Dermis lymphatic vessel endothelial cell (primary cell): ENCODE measurements at places on chromosomes 1 and 21. TPM values are rescaled to one million over a fixed set of nuclear protein-coding genes. Genes with fewer than 3 reads are reported as not detected.

RNU1-2 gene
- total RNA-seq, result under 0.01 and 8,230 TPM in 2 replicates

CGN gene
- 0.11 and 0.26 TPM in 2 replicates for total RNA-seq

CFAP45 gene
- total RNA-seq, result under 0.01 and 0.17 TPM in 2 replicates

MANEAL gene
- total RNA-seq, result 0.54 and 0.69 TPM in 2 replicates
